ENCODE measurements at places on chromosomes 2 and 18.

- DNase-seq = no peak
These were observed 265.8 kb downstream of the TNS1 start for GRCh38 chr2:217736776-217737550.

- DNase-seq = no peak
These were observed 175.2 kb upstream of the CCDC150 start for GRCh38 chr2:196464311-196464710.

- DNase-seq = no peak
These were observed 855.8 kb upstream of the FANCL start for GRCh38 chr2:59096973-59097372.

DNA sequence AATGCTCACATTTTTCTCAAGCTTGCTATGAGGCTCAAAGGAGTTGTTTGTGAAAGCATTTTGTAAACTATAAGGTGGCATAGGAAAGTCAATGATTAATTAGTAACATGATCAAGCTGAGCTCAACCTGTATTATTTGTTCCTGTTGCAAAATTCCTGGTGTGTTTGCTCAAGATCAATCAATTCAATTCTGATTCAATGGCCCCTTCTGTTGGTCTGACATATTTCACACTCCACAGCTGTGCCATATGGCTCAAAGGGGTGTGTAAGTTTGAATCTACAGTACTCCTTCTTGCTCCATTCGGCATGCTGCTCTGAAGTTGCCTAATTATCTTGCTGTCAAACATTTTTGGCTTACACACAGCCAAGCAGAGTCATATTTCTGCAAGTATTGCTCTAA, 341.6 kb upstream of the LRP1B start:
- DNase-seq = no peak

DNA sequence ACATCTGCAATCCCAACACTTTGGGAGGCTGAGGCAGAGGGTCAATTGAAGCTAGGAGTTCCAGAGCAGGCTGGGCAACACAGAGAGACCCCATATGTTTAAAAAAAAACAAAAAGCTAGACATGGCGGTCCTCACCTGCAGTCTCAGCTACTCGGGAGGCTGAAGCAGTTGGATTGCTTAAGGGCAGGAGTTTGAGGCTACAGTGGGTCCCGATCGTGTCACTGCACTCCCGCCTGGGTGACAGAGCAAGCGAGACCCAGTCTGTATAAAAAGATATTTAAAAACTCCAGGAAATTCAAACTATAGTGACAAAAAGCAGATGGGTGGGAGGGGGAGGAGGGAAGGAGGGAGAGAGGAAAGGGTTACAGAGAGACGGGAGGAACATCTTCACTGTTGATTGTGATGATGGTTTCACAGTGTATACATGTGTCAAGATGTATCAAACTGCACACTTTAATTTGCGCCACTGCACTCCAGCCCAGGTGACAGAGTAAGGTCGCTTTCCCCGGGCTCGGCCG, 942 bp upstream of the ZNF236 start:
- DNase-seq = no peak

All from left renal cortex interstitium (tissue), 4 donors.